ENCODE measurements at places on chromosomes 3 and 15. TPM values are rescaled to one million over a fixed set of nuclear protein-coding genes. Genes with fewer than 3 reads are reported as not detected.

DNA sequence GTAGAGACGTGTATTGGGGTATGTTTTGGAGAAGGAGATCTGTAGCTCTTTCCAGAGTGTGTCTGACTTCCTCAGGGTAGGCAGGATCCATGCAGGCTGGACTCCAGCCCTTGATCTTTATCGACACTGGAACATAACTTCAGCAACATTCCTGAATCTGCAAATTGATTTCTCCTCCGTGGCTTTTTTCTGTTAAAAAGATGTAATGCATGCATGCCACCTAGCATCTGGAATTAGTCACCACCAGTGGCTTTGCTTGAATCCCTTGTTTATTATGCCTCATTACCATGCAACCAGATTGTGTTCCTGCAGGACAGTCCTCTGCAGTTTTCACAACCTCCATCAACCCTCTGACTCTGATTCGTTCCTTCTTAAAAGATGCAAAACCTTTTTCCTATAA lies 86.1 kb downstream of the CCNL1 start:
- no peak for DNase-seq

Gene ENTPD3
- 0.12 TPM for total RNA-seq

- no peak for DNase-seq
These were observed 193.8 kb downstream of the BCHE start for GRCh38 chr3:165643425-165643824.

Gene CTXN2
- not detected for total RNA-seq

- DNase-seq, result no peak
These were observed 53.9 kb downstream of the NIPA2 start for GRCh38 chr15:22892333-22892732.

DNA sequence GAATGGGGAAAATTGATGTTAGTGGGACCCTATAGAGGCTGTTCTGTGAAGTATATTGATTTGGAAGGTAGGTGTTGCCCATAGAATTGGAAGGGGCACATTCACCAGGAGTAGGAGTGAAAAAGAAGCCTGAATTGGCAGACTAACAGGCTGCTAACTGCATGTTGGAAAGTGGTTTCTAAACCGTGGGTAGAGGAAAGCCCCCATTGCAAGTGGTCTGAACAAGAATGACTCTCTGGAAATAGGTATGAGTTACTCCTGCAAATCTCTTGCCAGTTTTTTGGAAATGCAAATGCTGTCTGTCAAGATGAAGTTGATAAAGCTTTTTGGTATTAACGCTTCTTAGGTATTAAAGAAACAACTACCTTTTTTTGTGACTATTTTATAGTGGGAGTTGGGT lies 3.5 kb downstream of the UBE2E1 start:
- DNase-seq, result no peak

Data from left ventricle myocardium superior (tissue), 1 donor.